Breast epithelium (tissue), 4 donors: ENCODE measurements at places on chromosomes 13 and 19.

DNA sequence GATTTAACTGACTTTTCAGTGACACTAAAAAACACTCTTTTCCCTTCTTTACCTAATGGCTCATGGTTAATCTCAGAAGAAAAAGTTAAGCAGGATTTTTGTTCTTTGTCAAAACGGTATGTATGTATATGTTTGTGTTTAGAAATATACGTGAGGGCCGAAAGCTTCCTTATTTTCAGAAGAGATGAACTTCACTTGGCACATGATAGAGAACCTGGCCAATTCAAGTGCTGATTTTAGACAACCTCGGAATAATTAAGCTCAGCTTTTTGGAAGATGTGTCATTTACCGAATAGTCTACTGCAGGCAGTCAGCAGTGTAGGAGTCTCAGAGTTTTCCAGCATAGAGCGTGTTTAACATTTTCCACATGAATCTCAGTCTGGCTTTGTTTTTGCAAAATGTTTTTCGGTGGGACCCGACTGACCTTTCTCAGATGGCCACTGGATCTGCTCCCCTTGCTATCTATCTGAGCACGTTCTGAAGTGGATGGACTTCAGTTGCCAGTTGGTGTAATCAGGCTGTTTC, 4.6 kb downstream of the RNASEH2B start:
- no peak for DNase-seq

DNA sequence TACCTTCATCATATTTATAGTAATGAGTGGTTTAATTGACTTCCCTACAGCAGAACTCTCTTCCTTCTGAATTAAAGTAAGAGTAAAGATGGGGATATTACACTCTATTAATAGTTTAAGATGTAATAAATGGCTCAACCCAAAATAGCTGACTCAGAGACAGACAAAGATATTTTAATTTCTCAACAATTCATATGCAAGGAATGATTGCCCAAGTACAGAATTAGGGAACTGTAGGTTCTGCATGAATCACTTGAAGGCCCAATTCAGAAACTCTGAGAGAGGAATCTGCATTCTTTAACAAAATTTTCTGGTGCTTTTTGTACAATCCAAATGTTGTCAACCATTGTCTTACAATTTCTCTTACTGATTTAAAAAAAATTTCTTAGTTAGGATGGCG, 42.9 kb upstream of the PCDH9 start:
- DNase-seq: no peak

DNA sequence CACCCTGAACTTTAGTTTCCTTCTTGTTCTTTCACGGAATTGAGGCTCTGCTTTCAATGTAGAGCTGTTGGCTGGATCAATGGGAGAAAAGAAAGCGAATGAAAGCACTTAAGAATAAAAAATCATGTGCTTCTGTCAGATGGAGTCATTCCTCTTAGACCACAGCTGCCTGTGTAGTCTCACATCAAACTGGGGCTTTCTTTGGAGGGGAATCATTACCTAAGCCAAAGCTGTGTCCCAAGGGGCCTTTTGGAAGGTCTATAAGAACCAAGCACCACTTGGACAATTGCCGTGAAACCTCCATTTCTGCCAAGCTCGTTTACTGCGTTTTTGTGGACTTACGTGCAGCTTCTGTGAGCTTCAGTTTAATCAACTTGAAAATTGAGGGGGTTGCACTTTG, 44.2 kb upstream of the RNF113B start:
- no peak for DNase-seq

DNA sequence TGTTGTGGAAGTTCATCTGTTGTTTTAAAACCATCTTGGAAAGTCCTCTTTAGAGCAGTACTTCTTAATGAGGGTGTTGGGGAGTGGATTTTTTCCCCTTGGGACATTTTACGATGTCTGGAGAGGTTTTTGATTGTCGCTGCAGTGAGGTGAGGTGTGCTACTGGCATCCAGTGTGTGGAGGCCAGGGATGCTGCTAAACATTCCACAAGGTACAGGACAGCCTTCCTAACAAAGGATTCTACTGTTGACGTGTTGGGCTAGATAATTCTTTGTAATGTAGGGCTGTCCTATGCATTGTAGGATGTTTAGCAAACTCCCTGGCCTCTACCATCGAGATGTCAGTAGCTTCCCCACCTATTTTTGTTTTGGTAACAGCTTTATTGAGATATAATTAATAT, 33.3 kb downstream of the NAA16 start:
- DNase-seq: no peak

DNA sequence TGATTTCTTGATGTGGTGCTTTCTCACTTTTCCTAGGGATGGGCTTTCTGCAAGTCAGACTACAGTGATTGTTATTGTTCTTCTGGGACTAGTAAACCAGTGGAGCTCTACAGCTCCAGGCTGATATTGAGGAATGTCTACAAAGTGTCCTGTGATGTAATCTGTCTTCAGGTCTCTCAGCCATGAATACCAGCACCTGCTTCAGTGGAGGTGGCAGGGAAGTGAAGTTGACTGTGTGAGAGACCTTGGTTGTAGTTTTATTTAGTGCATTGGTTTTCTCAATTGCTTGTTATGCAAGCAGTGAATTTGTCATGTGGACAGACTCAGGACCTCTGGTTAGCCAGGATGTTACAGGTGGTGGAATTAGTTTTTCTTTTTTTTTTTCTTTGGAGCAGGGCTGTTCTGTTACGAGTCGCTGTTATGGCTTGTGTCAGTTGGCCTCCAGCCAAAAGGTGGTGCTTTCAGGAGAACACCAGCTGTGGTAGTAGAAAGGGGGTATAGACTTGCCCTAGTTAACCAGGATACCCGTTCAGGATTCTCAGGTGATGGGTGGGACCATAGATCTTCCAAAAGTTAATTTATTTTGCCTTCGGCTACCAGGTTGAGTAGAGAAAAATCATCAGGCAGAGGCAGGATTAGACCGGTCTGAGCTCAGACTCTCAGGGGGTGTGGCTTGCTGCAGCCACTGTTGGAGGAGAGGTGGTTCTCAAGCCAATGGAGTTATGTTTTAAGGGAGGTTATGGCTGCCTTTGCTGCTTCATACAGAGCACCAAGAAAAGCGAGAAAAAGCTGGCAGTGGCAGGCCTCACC, 11.9 kb upstream of the ZNF675 start:
- peak; percentile 25 for DNase-seq

GRCh38 chr13:112803422-112803821, 113.6 kb downstream of the ATP11A start:
- no peak for DNase-seq

- DNase-seq: peak; percentile 50
Observed at GRCh38 chr13:21458451-21458812, 671 bp downstream of the ZDHHC20 start.

DNA sequence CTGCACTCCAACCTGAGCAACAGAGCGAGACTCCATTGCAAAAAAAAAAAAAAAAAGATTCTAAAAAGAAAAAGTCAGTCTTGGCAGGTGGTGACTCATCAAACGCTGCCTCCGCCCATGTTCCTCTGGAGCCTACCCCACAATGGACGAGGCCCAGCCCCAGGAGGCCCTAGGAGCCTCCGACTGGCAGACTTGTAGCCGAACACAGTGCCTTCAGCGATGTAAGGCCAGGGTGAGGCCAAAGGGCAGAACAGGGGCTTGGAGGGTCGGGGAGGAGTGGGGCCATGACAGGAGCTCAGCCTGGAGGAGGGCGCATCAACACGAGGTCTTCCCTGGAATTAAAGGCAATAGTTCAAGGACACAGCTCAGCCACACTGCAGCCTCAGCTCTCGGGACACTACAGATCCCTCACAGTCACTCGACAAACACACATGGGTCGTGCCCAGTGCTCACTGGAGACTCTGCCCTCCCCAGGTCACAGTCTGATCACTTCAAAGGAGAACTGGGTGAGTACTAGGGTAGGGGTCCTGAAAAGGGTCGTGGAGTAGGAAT, 5.1 kb downstream of the USE1 start:
- DNase-seq: no peak

DNA sequence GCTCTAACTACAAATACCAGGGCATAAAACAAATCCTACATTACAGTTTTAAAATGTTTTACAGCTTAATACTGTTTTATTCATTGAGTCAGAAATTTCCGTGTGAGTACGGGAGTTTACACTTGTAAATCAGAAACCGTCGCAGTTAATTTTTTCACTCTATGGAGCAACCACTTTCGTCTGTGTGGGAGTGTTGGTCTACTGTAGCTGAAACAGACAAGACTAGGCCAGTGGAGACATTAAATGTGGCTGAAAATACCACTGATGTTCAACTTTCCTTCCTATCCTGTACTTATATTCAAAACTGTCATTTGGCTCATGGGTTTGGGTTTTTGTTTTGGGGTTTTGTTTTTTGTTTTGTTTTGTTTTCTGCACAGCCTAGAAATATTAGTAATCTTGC, 268.7 kb downstream of the DCT start:
- DNase-seq: no peak

DNA sequence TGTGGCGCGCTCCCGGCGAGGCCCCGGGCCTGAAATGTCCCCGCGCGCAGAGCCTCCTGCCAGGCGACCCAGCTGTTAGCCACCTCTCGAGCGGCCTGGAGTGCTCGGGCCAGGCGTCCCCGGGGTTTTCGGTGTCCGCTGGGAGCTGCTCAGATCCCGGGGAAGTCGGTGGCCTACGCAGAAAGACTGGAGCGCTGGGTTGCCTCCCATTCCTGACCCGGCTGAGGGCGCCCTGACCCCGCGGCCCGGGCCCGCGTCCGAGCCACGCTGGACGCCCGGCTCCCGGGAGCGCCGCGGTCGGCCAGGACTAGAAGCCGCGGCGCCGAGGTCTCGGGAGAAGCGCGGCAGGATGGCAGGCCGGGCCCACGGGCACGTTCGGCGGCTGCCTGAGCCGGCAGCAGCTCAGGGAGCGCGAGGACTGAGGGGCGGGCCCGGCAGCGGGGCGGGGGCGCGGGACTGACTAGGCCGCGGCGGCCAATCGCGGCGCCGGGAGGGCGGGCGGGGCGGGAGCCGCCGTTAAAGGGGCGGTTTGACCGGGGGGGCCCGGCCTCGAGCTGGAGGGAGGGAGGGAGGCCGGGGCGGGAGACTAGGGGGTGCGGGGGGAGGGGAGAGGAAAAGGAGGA, 1.3 kb upstream of the ZIC2 start:
- DNase-seq: no peak

DNA sequence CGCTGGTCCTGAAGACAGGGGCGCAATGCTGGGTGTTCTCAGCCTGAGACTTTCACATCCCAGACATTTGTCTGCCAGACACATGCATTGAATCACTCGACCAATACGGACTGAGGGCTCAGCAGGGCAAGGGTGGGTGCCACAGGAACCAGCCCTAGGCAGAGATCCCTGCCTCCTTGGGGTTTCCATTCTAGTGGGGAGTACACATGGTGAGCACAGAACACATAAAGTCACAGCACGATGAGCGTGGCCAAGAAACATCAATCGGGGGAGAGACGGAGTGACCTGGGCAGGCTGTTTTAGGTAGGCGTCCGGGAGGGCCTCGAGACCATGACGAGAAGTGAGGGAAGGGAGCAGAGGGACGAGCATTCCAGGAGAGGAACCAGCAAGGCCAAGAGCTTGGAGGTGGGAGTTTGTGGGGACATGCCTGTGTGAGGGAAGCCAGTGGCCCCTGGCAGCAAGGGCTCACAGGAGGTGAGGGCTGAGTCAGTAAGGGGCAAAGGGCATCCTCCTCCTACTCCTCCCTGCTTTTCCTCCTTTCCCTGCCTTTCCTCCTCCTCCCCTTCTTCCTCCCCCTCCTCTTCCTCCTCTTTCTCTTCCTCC, 126.3 kb upstream of the PEG3 start:
- no peak for DNase-seq

DNA sequence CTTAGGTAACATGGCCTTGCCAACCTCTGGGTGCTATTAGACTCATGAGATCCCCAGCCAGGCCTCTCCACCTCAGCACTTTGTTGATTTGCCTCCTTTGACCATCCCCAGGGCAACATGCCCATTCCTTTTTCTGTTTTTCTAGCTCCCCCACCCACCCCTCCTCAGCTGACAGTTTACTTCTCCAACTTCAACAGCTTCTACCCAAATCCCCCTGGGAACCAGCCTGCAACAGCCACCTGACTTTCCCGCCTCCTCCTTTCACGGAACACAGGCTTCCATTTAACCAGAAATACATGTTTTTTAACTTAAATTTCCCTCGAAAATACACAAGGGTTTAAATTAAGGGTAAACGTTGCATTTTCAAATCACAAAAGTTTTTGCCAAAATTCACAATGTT, 117.3 kb downstream of the DLEU7 start:
- DNase-seq: no peak

- no peak for DNase-seq
Observed at GRCh38 chr13:43830497-43830881, 43.7 kb upstream of the ENOX1 start.

GRCh38 chr19:4064496-4065260, 2.0 kb downstream of the ZBTB7A start:
- no peak for DNase-seq

GRCh38 chr13:111115061-111115964, at the start of gene ARHGEF7:
Gene ARHGEF7 (plus strand): TSS chr13:111115310. CDS start chr13:111115527, 217 bp downstream.
- no peak for DNase-seq

- DNase-seq: no peak
Observed at GRCh38 chr19:6343462-6343861, 10.1 kb upstream of the ACER1 start.

DNA sequence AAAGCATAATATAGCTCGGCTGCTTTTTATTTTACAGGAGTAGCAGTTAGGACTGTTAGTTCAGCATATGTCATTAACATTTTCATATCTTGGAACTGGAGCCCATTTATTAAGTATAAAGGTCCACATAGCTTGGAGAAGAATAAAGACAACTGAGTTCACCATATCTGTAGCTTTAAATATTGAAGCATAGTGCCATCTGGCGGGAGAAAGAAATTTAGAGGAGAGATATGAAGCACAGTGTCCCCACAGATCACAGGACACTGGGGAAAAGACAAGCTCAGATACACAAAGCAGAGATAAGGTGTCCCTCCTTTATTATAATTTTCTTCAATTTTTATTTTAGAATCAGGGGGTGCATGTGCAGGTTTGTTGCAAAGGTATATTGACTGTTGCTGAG, 104.7 kb upstream of the FREM2 start:
- DNase-seq: no peak

DNA sequence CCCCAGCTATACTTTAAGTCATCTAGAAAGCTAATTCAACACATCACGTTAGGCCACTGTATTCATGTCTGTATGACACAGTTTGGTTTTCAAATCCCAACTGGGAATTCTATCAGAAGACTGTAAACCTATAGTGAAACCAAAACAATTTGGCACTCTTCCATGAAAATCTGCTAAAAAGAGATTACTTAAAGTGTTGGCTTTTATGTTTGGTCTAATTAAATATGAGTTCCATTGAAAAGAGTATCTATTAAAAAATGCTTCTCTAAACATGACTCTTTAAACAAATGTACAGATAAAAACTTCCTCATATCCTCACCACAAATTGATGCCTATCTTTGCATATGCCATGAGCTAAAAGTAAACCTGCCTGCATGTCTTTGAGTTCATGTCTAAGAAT, 25.4 kb downstream of the PCDH9 start:
- no peak for DNase-seq

DNA sequence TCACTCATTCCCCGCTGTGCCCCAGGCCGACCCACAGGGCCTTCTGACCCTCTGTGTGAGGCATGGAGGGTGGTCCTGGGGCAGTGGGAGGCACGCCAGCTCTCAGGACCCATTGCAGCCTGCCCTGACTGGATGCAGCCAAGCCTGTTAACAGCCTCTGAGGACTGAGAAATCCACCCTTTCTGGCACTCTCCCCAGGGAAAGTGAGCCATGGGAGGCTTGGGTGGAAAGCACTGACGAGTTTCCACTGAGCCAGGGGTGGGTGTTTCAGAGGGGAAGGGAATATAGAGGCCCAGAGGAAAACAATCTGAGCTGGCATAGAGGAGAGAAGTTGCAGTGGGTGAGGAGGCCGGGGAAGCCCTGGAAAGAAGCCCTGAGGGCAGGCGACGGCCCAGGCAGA, 30.6 kb upstream of the SLC7A10 start:
- no peak for DNase-seq

- no peak for DNase-seq
Observed at GRCh38 chr13:79124183-79124582, 281.9 kb downstream of the RBM26 start.

GRCh38 chr19:6062961-6063575, 47.2 kb downstream of the RFX2 start:
- peak; percentile 43 for DNase-seq
